ENCODE measurements at places on chromosomes 2 and 18.

GRCh38 chr2:159817283-159817682 lies 19.3 kb upstream of the CD302 start:
- no peak for DNase-seq

DNA sequence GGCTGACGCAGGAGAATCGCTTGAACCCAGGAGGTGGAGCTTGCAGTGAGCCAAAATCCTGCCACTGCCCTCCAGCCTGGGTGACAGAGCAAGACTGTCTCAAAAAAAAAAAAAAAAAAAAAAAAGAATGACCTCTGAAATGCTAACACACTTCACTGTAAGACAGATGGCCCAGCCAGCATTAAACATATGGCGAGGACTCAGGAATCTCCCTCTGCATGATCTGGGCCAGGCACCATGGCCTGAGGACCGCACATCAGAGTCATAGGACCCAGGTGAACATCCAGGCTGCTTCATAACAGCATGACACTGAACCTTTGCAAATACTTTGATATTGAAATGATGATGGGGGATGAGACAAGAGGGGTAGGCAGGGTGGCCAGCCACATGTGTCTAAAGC lies 56.1 kb upstream of the DNMT3A start:
- no peak for DNase-seq

DNA sequence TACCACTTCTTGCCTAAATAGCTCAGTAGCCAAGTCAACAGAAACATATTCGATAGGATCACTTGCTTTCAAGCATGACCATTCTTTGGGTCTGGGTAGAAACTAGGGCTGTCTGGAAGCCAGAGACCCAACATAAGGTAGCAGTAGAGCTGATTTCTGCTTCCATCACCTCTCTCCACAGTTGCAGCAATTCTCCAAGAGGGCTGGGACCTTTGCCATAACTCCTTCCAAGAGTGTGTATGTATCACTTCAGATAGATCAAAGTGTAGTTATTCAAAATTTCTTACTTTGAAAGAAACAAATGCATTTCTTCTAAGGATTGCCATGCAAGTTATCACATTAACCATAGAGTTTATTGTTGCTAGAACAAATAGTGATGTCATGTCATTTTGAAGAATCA lies 172.0 kb upstream of the GALNT5 start:
- no peak for DNase-seq

DNA sequence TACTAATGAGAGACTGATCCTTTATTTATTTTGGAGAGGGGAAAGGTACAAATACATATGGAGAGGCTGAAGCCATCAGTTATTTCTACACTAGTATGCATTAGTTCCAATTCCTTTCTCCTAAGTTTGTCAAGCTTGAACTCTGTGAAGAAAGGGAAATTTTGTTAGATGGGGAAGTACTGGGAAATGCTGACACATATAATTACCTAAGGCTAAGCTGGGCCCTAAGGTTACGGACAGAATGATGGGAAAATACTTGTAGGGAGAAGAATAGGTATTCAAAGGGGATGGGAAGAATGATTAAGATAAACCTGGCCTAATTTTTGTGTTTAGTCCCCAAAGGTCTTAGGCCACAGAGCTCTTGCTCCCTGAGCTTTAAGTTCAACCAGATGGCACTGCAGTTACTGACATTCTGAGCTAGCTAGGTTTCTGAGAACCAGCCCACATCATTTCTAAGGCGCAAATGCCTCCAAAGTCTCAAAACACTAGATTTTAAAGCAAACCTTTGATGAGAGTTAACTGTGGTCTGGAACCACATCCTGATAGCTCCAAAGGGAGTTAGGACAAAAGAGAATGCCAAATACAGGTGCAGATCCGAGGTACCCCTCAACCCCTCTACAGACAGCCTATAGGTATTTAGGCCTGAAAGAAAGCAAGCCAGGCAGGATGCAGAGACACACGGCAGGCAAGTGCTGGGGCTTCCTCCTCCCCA lies 2.7 kb downstream of the TMEM163 start:
- DNase-seq = no peak

- no peak for DNase-seq
These were observed 367 bp upstream of the ZNF236 start for GRCh38 chr18:76821875-76822505.

DNA sequence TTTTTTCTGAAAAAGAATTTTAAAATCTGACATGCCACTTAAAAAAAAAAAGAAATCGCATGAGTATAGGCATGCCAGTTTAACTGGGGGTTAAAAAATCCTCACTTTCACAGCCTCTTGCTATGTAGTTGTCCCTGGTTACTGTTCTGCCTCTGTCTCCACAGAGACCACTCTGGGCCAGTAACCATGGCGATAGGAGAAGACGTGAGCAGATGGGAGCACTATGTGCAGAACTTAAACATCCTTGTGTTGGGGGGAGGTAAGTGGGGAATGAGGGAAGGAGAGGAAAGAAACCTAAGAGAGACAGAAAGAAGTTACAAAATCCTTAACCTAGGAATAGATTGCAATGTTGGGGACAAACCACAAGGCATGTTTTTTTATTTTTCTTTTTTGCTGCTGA lies 75.9 kb upstream of the CYRIA start:
- no peak for DNase-seq

DNA sequence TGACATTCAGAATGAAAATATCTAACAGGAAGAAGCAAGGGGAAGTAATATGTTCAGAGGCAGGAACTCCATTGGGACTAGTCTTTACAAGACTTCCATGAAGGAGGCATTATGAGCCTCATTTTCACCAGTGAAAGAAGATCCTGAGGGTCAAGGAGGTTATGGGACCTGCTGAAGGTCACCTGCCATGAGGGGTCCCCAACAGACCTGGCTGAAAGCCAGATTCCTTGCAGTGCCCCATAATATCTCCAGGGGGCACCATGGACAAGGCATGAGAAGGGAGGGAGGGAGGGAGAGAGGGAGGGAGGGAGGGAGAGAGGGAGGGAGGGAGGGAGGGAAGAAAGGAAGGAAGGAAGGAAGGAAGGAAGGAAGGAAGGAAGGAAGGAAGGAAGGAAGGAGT lies 27.9 kb downstream of the XDH start:
- DNase-seq = no peak

DNA sequence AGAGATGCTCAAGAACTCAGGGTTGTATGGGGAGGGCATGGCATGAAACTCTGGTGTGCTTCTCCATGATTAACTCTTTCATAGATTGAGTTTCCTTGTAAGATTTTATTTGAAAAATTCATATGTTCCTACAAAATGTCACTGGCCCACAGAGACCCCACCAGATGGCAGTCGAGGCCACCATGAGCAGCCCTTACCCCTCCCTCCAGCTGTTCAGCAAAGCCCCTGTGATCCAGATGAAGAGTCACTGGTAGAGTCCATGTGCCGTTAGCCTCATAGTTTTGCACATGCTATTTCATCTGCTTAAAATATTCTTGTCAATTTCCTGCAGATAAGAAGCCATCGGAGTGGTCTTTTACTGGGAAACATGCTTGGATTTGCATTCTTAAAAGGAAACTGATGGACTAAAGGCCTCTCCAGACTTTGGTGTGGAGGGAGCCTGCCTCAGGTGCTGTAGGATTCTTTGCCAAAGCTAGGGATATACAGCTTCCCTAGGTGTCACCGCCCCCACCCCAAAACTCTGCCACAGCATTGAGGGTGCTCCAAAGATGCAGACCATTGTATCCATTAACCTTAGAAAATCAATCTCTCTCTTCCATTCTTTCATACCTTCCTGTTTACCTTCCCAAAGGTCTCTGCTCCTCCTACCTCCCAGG lies 18.8 kb downstream of the ZNF385B start:
- no peak for DNase-seq

DNA sequence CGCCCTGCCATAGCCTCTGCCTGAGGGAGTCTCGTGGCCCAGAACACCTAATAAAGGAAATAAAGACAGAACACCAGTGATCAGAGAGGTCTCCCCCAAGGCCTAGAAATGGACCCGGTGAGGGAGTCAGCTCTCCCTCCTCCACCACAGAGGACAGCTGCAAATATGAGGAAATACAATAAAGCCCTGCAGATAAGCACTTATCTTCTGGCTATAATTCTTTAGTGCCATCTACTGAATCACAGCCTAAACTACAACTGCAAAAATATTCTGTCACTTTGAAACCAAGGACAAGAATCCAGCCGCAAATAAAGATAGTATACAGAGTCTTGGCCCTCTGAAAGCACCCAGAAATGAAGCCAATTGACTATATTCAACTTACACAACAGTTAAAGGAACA lies 42.4 kb upstream of the TACR1 start:
- no peak for DNase-seq

DNA sequence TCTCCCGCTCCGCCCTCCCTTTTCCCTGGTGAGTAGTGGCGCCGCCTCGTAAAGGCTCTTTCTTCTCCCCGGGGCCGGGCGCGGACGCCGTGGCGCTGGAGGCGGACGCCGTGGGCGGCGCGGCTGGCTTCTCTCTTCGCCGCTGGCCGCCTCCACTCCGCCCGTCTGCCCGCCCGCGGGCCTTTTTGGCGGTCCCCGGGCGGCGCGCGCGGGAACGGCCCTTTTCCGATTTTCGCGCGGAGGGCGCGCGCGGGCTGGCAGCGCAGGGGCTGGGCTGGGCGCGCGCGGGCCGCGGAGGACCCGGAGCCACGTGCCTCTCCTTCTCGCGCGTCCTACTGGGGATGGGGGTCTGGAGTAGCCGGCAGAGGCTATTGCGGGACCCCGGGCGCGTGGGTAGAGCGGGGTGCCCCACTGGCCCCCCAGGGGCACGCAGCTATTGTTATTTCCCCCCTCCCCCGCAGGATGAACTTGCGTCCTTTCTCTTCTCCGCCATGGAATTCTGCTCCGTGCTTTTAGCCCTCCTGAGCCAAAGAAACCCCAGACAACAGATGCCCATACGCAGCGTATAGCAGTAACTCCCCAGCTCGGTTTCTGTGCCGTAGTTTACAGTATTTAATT lies 472 bp downstream of the SLC20A1 start:
- DNase-seq = no peak

- no peak for DNase-seq
These were observed 1.5 kb downstream of the GAREM1 start for GRCh38 chr18:32469190-32469651.

DNA sequence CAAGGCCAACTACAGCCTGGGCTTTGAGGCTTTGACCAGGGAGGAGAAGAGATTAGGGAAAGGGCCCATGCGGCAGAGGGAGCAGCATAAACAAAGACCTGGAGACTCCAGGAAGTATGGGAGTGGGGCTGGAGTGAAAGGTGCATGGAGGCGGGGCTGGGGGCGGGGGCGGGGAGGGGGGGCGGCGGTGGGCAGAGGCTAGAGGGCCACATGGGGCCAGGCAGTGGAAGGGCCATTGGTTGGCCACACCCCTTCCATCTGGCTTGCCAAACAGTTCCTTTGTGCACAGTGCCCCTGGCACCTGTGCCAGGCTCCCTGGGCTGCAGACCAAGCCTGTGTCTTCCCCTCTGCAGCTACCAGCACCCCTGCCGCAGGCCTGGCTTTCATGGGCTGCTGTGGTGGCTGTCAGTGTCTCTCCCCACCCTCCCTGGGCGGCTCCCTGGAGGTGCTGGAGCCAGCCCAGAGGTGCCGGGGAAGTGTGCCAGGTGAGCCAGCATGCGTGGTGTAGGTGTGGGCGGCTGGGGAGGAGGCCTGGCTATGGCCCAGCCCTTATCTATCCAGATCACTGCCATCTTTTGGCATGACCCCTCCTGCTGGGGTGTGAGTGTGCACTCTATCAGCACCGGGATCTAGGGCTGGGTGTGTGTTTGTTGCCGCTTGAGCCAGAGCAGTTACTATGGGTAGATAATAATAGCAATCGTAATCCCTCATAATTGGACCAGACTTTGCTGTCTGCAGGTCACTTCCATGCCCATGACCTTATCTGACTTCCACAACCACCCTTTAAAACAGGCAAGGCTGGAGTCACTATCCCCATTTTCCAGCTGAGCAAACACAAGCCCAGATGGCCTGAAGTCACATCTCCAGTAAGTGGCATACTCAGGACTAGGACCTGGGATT lies 30.5 kb downstream of the DNMT3A start:
- DNase-seq = no peak

GRCh38 chr2:45585267-45585861 lies 25.7 kb downstream of the SRBD1 start:
- DNase-seq = no peak

- no peak for DNase-seq
These were observed 8.0 kb downstream of the GNLY start for GRCh38 chr2:85702172-85702571.

DNA sequence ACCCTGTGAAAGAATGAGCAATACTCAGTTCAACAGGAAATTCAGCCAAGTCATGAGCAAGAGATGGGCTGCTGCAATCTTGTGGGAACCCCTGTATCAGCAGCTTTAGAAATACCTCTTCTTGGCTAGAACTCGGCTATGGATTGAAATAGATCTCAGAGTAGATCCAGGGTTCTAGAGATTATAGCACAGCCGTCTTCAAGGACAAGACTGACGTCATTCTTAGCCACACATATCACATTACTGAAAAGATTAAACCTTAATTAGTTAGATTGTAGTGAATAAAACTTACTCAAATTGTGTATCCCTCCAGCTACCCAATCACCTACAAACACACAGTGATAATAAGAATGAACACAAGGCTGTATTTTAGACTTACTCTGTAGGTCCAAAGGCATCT lies 776.4 kb downstream of the EPHA4 start:
- DNase-seq = no peak

- no peak for DNase-seq
These were observed 9.4 kb downstream of the MTERF4 start for GRCh38 chr2:241092677-241093076.

DNA sequence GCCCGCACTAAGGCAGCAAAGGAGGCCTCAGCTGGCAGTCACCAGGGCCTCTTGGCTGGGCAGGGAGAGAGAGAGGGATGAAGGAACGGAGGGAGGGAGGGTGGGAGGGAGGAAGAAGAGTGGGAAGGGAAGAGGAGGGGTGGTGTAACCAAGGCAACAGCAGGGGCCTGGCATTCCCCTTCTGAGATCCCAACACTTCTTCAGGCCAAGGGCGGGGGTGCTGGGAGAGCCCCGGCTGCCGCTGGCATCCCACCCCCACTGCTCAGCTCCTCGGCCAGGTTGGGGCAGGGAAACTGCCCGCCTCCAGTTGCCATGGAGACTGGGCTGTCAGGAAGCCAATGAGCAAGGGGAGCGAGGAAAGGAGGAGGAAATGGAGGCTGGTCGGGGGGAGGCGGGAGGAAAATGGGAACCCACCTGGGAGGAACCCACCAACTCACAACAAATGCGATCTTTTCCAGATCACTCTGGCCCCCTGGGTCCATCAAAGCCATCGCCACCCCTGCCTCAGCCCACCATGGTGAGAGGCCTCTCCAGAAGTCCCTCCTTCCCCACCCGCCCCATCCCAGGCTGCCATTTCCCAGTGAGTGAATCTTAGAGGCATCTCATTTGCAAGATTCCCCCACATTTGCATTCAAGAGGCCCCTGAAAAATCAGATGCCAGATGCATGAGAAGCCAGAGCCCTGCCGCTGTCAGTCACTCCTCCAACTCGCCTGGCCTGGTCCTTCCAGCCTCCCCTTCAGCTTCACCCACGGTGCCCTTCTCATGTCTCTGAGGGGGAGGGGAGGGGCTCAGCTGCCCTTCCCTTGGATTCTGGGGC lies 12.4 kb downstream of the SH2D6 start:
- DNase-seq = no peak

DNA sequence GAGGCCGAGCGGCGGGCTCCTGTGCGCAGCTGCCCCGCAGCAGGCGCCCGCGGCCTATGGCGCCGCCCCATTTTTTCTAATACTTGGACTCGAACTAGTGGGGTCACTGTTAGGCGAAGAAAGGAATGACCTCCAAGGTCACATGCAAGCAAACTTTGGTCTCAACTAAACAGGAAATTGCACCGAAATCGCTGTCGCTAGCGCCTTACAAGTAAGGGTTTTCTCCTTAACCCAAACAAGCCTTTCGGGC lies 339 bp downstream of the ACAA2 start:
- DNase-seq = no peak

GRCh38 chr18:74333091-74333490 lies 17.5 kb downstream of the C18orf63 start:
- DNase-seq = no peak

GRCh38 chr2:217802266-217802665 lies 200.5 kb downstream of the TNS1 start:
- no peak for DNase-seq

Data from stimulated activated CD4-positive, alpha-beta T cell treated with anti-CD3 and anti-CD28 coated beads, Interleukin-1b, Interleukin-23, amount 100 ng/mL, for 1 hour (primary cell).